ENCODE measurements at places on chromosomes 11 and 22. TPM values are rescaled to one million over a fixed set of nuclear protein-coding genes. Genes with fewer than 3 reads are reported as not detected.

DNA sequence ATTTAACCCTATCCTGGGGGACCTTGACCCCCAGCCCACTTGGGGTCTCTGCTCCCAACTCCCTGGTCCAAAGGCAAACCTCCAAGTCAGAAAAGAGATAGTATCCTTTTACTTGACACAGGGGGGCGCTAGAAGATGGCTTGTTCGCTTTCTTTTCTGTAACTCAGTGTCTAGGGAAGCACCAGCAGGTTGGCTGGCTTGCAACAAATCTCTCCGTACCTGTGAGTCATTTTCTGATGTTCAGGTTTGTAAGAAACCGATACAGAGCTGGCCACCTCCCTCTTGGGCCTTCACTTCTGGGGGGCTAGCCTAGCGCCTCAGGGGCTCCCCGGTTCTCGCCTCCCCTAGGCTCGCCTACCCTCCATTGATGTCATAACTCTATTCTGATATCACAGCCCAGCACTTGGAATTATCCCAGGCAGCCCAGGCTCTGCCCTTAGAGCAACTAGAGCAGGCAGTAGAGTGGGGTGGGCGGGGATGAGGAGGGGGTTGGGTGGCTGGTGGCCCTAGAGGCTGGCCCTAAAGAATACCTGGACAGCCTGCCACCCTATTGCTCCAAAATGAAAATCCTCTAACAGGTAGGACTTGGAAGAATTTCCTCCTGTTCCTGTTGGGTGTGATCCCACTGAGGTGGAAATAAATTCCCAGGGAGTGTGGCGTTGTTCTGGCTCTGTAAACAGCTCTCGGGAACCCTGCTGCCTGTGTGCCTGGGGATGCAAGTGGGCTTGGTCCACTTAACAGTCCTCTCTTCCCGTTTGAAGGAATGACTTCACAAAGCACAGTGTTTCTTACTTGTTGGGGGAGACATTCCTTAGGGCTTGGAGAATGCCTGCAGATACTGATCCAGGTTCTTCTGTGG, 69.4 kb downstream of the OSBP2 start:
- peak; percentile 69 for DNase-seq

Gene MS4A8
- polyA plus RNA-seq = not detected

GRCh38 chr22:22952531-22953280, 65.1 kb downstream of the IGLL5 start:
- no peak for DNase-seq

Gene MB
- not detected for polyA plus RNA-seq

DNA sequence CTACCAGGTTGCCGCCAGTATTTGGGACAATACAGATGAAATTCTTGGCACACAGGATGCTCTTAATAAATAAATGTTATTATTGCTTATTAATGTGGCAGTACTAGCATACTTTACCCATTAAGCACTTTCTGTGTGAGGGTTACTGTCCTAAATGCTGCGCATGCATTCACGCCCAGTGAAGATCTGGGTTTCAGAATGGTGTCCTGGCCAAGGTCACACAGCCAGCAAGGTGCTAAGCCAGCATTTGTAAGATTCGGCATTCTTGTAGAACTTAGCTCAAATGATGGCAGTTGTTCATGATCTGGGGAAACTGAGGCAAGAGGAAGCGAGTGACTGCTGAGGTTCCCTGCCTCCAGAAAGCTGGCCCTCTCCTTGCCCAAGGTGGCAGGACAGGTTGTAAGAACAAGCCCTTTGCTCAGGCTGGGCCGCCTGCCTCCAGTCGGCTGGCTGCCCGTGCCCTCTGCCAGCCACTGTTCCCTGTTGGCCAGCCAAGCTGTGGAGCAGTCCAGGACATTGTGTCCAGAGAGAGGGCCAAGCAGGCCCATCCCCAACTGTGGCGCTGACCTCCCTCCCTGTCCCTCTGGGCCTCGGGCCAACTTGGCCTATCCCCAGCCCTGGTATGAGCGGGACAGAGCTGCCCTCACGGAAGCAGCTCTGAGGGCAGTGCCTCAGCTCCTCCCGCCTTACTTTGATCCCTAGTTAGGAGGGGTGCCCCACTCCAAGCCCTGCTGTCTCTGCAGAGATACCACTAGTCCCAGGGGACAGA, 28.8 kb downstream of the TOB2 start:
- no peak for DNase-seq

GRCh38 chr11:6606471-6607189, 3.1 kb downstream of the ILK start:
- DNase-seq = no peak

GRCh38 chr22:50485221-50486131, 1.2 kb upstream of the MIOX start:
- no peak for DNase-seq

GRCh38 chr11:69695581-69695980, 8.2 kb downstream of the FGF19 start:
- DNase-seq = no peak

Gene LDHAL6A
- polyA plus RNA-seq = 0.09 TPM

- no peak for DNase-seq
Observed at GRCh38 chr22:19016081-19016766, 80.1 kb upstream of the PRODH start.

GRCh38 chr22:39275814-39276439, 31.1 kb upstream of the PDGFB start:
- no peak for DNase-seq

- no peak for DNase-seq
Observed at GRCh38 chr22:27197052-27197451, 539.7 kb downstream of the MIAT start.

GRCh38 chr11:70757241-70757640, 358.9 kb downstream of the CTTN start:
- no peak for DNase-seq
